ENCODE measurements at places on chromosomes 12 and 14.

GRCh38 chr12:26246483-26247164, 51.3 kb downstream of the SSPN start:
- no peak for DNase-seq

- no peak for DNase-seq
Measured at GRCh38 chr12:132954471-132955048, 1.5 kb downstream of the ZNF605 start.

- no peak for DNase-seq
Measured at GRCh38 chr12:69756088-69756755, 17.6 kb downstream of the RAB3IP start.

DNA sequence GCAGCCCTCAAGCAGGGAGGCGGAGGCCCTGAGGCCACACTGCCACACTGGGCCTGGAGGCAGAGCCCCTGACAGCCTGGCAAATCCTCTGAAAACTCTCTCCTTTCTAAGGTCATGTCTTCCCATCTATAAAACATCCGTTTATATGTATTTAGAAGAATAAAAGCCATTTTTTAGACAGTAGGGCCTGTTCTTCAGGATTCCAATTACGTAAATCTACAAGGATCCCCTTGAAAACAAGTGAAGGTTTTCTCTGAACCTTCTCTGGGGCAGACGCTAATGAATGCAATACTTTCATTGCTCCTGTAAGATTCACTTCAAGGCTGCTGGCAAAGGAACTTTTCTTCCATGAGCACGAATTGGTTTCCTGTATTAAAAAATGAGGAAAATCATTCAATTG, 12.8 kb downstream of the EIF2B2 start:
- DNase-seq: no peak

DNA sequence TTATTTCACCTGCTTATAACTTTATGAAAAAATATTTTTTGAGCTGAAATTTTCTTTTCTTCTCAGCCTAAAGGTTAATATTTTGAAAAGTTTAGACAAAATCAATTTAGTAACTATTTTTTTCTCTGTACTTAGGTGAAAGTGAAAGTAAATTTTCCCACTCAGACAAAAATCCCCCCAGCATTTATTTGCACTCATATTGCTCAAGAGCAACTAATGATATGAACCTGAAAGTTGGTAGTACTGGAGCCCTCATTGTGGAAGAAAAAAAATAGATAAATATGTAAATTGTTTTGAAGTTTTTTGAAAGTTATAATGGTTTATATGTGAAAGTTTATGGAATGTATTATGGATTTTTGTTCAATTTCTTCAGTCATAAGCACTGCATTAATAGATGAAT, 1005.9 kb upstream of the ATXN7L3B start:
- DNase-seq: no peak

DNA sequence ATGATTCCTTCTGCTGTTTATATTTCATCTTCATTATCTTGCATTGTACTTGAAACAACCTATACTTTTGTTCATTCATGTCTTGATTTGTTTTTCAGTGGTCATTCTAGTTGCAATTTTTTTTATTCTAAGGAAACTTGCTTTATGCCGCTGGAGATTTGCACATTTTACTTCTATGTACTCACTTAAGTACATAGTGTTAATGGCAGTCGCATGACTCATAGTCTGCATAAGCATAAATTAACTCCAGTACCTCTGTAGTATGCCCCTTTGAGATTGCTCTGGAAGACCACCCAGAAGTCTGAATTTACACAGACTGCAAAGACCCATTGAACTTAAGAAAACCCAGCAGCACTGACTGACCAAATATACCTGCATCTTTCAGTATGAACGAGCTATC, 77.0 kb downstream of the MSRB3 start:
- no peak for DNase-seq

DNA sequence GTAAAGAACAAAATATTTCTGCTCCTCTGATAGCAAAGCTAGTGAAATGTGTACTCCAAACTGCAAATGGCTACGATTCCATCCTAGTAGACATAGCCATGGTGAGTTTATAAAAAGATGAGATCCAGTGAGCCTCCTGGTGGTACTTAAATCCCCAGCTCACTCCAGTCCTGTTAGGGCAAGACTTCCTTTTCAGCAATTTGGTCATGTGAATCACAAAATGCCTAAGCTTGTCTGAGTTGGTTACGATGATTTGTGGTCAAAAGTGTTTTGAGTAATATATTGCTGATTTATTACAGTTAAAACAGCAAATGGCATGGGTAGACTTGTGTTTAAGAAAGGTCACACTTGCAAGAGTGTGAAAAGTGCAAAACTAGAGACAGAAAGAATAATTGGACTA, 102.7 kb upstream of the NAV3 start:
- DNase-seq: no peak

Measured in AML-193 (cell line).